ENCODE measurements at places on chromosomes 16 and 17.

DNA sequence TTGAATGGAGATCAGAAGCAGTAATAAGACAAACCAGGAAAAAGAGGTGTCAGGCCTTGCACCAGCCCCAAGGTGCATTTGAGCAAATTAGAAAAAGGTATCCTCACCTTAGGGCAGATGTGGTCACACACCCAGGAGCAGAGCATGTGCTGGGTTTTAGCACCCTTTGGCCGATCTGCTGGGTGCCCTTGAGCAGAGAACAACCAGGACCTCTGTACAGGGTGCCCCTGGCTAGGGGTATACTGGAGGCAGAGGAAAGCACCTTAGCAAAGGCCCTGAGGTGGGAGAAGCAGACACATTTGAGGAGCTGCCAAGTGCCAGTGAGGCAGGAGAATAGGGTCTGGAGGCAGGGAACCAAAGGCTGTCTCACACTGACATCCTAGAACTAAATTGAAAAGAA is 67.0 kb downstream of the IQCK start:
- H3K27ac ChIP-seq = no peak overlapping the region
- H3K4me3 ChIP-seq = no peak overlapping the region
- no peaks in the 10 kb centered on the region for H3K4me1 ChIP-seq
- no peaks in the 10 kb centered on the region for H3K36me3 ChIP-seq
- H3K27me3 ChIP-seq = peaks cover 1% of the 10 kb centered on the region

DNA sequence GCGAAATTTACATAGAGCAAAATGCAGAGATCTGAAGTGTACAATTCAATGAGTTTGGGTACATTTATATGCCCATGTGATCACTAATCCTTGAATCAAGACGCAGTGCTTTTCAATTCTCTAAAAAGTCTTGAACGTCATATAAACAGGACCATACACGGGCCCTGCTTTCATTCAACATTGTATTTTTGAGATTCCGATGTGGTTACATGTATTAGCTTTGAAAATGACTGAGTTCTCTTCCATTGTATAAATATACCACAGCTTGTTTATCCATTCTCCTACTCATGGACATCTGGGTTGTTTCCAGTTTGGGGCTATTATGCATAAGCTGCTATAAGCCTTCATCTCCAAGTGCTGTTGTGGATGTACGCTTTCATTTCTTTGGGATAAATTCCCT is 45.5 kb downstream of the ZCCHC14 start:
- no peak for DNase-seq
- H3K4me1 ChIP-seq = no peaks in the 10 kb centered on the region
- no peak overlapping the region for H3K27ac ChIP-seq
- no peak overlapping the region for H3K4me3 ChIP-seq
- peaks cover 10% of the 10 kb centered on the region for H3K36me3 ChIP-seq

DNA sequence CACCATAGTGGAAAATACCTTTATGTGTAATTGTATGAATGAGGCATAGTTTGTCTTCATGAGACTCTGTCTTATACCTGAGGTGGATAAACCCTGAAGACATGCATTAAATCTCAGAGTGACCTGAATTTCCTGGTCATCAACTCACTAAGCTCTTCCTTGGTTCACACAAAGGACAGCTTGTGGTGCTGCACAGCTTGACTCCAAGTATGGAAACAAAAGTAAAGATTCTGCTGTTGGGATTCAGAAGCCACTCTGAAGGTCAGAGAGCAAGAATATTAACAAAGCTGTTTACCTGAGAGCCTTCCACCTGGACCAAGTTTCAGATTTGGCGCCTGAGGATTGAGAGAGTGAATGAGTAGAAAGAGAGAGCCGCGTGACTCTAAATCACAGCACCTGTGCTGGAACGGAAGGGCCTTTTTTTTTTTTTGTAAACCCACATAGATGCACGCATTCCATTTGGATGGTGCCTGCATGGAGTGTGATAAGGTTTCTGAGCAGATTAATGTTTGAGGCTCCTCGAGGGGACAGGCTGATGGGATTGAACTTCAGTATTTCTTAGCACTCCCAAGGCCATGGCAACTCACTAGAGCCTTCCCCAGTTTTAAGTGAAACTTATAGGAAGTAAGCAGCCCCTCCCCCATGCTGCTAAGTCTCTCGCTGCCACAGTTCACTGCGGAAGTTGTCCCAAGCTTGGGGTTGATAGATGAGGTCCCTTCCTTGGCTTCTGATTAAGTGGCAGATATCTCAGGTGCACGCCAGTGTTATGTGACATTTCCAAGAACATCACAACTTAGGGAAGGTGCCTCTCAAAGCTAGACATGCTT is 28.7 kb downstream of the CALB2 start:
- H3K27me3 ChIP-seq = peaks cover 29% of the 10 kb centered on the region
- H3K36me3 ChIP-seq = no peaks in the 10 kb centered on the region
- H3K4me3 ChIP-seq = no peak overlapping the region
- no peak overlapping the region for H3K27ac ChIP-seq

- H3K4me1 ChIP-seq = no peaks in the 10 kb centered on the region
- peaks cover 4% of the 10 kb centered on the region for H3K27me3 ChIP-seq
- no peak overlapping the region for H3K27ac ChIP-seq
- DNase-seq = no peak
- no peak overlapping the region for H3K4me3 ChIP-seq
These were observed 24.7 kb upstream of the KIFC3 start for GRCh38 chr16:57826706-57827625.

DNA sequence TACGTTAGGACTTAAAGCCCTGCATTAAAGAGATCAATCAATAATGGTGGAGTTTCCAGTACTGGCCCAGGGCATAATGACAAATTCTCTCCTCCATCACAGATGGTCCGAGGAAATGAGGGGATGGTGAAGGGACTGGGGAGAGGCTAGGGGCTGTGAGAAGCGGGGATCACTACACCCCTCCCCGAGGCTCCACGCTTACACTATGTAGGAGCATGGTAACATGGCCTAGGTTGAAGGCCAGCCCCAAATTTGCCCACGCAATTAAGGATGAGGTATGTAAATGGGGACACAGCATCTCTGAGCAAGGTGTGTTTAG is 8.0 kb upstream of the AKTIP start:
- H3K4me1 ChIP-seq = peaks cover 10% of the 10 kb centered on the region
- H3K27me3 ChIP-seq = no peaks in the 10 kb centered on the region
- peak overlapping the region; percentile 87 for H3K27ac ChIP-seq
- no peaks in the 10 kb centered on the region for H3K36me3 ChIP-seq

DNA sequence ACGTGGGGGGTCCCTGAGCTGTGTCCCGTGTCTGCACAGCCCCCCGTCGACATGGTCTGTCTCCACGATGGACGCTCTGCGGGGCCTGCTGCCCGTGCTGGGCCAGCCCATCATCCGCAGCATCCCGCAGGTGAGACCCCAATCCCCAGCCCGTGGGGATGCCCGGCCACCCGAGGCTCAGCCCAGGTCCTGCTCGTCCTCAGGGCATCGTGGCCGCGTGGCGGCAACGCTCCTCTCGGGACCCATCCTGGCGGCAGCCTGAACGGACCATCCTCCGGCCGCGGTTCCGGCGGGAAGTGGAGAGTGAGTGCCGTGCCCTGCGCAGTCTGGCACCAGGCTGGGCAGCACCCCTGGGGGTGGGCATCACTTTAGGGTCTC is 4.9 kb downstream of the MSLN start:
- no peak overlapping the region for H3K4me3 ChIP-seq
- no peaks in the 10 kb centered on the region for H3K4me1 ChIP-seq
- H3K27me3 ChIP-seq = peaks cover 11% of the 10 kb centered on the region
- DNase-seq = no peak
- H3K36me3 ChIP-seq = no peaks in the 10 kb centered on the region
- no peak overlapping the region for H3K27ac ChIP-seq

- H3K27ac ChIP-seq = no peak overlapping the region
- H3K27me3 ChIP-seq = peaks cover 8% of the 10 kb centered on the region
- H3K36me3 ChIP-seq = peaks cover 2% of the 10 kb centered on the region
- no peak for DNase-seq
These were observed 164.2 kb upstream of the LHX1 start for GRCh38 chr17:36773039-36773438.

DNA sequence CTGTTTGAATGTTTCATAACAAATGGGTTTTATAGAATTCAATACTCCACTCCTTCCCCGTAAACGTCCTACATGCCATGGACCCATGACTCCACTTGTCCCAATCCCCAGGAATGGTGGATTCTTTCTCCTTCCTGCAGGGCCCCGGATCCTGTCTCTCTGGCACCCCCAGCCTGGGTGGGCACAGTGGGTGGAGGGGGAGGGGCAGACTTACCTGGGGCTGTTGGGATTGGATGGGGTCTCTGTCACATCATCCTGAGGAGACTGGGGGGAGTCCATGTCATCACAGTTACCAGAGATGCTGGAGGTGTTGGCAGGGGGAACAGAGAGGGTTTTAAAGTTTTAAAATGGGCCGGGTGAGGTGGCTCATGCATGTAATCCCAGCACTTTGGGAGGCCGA is 13.2 kb downstream of the TRPV3 start:
- peaks cover under 1% of the 10 kb centered on the region for H3K4me1 ChIP-seq
- H3K36me3 ChIP-seq = peaks cover 8% of the 10 kb centered on the region
- no peaks in the 10 kb centered on the region for H3K27me3 ChIP-seq
- H3K4me3 ChIP-seq = no peak overlapping the region

DNA sequence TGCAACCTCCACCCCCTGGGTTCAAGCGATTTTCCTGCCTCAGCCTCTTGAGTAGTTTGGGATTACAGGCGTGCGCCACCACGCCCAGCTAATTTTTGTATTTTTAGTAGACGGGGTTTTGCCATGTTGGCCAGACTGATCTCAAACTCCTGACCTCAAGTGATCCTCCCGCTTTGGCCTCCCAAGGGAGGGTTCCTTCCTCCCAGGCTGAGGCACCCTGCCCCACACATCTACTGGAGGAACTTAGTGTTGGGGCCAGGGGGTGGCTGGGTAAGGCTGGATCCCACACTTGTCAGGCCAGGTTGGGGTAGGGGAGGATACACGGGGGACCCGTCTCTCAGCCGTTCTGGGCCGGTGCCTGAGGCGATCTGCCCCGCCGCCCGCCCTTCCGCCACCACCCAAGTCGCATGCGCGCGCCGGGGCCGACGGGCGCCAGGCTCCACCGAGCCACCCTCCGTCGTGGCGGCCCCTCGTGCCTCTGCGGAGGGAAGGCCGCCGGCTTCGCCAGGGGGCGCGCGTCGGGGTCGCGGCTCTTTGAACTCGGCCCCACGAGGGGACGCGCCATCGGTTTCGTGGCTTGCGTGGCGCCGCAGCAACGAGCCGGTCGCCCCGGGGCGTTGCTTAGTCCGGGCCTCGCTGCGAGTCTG is 15.9 kb downstream of the GRB7 start:
- no peaks in the 10 kb centered on the region for H3K27me3 ChIP-seq
- H3K27ac ChIP-seq = peak overlapping the region; percentile 98

- H3K27ac ChIP-seq = peak overlapping the region; percentile 100
- H3K4me3 ChIP-seq = peak overlapping the region; percentile 99
These were observed 1.5 kb downstream of the FLCN start for GRCh38 chr17:17235212-17236174.

GRCh38 chr16:79758615-79759346 is 158.2 kb upstream of the MAF start:
- H3K36me3 ChIP-seq = no peaks in the 10 kb centered on the region
- no peaks in the 10 kb centered on the region for H3K4me1 ChIP-seq
- peaks cover 2% of the 10 kb centered on the region for H3K27me3 ChIP-seq
- H3K27ac ChIP-seq = no peak overlapping the region

All from memory B cell (primary cell).